Stimulated activated CD4-positive, alpha-beta T cell treated with anti-CD3 and anti-CD28 coated beads, Interleukin-1b, Interleukin-23, amount 100 ng/mL, for 1 hour (primary cell): ENCODE measurements at places on chromosomes 4 and X.
A peak's percentile ranks its signal among the peaks of the same experiment; 100 is the strongest.

- DNase-seq, result no peak
These were observed 203.1 kb downstream of the SLC7A11 start for GRCh38 chr4:138039010-138039409.

DNA sequence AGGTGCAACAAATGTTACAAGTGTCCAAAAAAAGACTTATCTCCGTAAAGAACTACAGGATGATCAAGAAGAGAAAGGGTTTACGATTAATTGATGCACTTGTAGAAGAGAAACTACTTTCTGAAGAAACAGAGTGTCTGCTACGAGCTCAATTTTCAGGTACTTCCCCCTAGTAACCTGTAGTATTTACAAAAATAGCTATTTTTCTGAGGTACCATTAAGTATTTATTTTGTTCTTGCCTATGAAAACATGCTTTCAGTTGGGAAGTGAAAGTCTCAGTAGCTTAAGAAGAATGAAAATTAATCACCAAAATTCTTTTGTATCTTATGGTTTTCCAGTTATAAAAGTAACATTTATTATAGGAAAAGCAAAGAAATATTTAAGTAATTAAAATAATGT is 5.9 kb downstream of the THAP9 start:
- DNase-seq, result no peak

- peak; percentile 6 for DNase-seq
These were observed 11.6 kb downstream of the PAGE4 start for GRCh38 chrX:49840679-49841078.

DNA sequence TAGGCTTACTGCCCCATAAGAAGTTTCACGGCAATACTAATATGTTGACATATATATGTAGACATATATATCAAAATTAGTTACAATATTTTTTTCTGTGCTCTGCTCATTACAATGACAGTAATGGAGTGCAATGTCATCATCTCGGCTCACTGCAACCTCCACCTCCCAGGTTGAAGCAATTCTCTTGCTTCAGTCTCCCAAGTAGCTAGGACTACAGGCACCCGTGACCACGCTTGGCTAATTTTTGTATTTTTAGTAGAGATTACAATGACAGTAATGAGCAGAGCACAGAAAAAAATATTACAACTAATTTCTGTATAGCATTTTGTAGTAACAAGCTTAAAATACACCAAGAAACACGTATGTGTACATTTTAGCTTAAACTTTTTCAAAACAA is 7.6 kb downstream of the EIF4E start:
- DNase-seq, result no peak

GRCh38 chr4:78543424-78544125 is 8.0 kb upstream of the ANXA3 start:
- DNase-seq, result no peak

DNA sequence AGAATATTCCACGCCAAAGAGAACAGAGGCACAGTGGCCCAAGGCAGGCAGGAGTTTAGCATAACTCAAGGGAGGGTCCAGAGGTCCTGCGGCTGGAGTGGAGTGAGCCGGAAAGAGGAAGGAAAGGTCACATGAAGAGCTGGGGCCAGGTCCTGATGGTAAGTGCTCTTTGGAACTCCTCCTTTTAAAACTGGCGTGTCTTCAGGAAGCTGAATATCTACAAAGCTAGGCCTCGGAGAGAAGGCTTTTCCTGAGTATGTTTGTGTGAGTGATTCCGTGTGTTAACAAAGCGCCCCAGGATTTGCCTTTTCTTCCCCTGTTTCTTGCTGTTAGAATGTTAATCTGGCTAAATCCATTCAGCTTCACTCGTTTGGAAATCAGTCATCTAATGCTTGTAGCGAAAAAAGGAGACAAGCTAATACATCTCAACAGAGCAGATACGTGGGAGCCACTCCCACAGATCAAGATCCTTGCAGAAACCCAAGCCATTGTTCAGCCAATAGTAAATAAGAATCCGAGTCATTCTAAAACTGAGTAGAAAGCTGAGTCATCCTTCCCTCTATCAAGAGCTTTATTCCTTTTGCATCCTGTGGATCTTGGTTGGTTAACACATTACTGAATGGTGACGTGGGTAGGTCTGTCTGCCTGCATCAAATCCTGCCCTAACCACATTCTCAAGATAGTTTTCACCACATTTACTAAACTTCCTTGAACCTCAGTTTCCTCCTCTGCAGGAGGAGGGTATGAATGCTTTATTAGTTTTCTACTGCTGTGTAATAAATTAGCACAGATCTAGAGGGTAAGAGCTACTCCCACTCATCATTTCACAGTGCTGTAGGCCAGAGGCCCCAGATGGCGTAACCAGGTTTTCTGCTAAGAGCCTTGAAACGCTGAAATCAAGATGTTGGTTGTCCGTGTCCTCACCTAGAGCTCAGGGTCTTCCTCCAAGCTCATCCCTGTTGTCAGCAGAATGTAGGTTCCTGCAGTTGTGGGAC is 43.2 kb upstream of the RBM47 start:
- no peak for DNase-seq

DNA sequence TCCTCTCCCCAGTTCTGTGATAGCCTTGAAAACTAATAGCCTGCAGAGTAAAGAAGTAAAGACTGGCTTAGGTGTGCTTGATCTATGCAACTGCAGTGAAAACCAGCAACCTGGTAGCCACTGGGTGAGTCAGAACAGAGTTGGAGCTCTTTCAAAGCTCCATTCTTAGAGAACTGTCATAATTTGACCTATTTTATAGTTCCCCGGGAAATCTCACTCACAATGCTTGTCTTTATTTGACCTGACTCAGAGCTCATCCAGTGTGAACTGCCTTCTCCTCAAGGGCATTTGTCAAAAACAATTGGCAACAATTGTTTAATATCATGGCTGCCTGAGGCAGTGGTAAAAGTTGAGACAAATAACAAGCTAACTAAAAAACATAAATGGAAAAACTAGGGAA is 213.0 kb upstream of the NHS start:
- no peak for DNase-seq
